ENCODE measurements at places on chromosomes 4 and X. TPM values are rescaled to one million over a fixed set of nuclear protein-coding genes. Genes with fewer than 3 reads are reported as not detected.

F11 gene
- 1.8 TPM for polyA plus RNA-seq

EDNRA gene
- polyA plus RNA-seq: 114 TPM

- no peak for DNase-seq
These were observed 450 bp downstream of the ACSL1 start for GRCh38 chr4:184825141-184825895.

DNA sequence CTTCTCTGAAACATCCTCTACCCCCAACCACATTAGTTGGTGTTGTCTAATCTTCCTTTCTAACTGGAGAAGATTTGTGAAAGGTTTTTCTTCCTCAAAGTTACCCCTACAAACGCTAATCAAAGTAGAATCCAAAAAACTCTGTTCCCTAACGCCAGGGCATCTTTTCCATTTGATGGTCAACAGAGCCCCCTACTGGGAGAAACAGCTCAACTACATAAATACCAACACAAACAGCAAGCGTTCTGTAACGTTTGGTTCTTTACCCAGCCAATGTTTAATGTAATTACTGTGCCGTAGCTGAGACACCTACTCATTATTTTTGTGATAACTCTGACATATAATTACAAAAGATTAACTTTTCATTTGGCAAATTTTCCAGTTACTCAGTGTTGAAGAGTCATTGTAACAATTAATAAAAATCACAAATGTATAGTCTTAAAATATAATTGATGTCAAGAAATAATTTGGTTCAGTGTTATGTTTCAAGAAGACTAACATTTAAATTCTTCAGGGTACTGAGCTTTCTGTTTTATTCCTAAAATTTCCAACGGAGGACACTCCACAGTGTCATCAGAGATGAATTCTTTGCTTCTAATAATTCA, 94.9 kb upstream of the TBC1D9 start:
- DNase-seq: no peak

- DNase-seq: no peak
These were observed at the start of gene PTCHD1 for GRCh38 chrX:23334848-23335599. Gene PTCHD1, plus strand, starts transcription at chrX:23334849. Its CDS starts 27 bp downstream, at chrX:23334876.

DNA sequence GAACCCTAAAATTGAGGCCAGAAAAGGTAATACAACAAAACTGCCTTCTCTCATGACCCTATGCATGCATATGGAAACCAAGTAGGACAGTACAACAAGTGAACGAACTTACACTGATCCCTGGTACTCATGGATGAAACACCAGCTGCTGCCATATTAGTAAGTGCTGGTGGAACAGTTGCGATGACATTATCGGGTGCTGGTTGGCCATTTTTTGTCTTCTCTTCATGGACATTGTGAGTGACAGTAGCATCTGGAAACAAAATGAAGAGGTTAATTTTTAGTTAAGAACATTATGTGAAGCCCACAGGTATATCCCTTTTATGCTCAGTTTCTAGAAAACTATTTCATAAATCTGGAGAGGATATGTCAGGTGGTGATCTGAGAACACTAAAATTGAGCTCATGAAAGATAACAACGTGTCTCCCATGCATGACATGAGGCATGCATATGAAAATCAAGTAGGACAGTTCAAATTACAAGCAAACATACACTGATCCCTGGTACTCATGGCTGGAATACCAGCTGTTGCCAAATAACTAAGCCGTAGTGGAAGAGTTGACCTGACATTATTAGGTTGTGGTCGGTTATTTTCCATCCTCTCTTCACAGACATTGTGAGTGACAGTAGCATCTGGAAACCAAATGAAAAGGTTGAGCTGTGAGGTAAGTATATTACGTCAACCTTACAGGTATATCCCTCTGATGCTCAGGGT, 74.2 kb upstream of the CT45A1 start:
- DNase-seq: no peak

DNA sequence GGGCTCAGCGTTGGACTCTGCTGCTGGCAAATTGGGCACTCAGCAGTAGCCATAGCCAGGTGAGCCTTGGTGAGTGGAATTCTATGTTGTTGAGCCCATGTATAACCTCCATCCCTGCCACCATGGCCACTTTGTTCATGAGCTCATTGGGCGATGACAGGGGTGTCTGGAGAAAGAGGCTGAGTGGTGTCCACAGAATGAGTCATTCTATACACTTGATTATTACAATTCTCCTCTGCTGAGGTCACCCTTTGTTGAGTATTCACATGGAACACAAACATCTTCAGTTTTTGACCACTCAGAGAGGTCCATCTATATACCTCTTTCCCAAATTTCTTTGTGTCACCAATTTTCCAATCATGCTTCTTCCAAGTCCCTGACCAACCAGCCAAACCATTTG, 1341.7 kb downstream of the PCDH7 start:
- no peak for DNase-seq

DNA sequence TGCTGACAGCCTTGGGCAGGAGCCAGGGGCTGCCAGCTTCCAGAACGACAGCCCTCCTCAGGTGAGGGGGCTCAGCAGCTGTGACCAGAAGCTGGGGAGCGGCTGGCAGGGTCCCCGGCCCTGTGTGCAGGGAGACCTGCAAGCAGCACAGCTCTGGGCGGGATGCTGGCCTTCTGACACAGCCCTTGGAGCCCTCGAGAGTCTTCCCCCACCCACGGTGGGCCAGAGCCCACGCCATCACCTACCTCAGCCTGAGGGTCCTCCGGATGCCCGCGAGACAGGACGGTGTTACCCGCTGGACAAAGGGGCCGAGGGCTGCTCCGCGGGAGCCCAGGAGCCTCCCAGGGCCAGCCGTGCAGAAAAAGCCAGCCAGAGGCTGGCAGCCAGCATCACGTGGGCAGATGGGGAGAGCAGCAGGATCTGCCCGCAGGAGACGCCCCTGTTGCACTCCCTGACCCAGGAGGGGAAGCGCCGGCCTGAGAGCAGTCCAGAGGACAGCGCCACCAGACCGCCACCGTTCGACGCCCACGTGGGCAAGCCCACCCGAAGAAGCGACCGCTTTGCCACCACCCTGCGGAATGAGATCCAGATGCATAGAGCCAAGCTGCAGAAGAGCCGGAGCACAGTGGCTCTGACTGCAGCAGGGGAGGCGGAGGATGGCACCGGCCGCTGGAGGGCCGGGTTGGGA, 71.8 kb upstream of the CLDN34 start:
- no peak for DNase-seq

DNA sequence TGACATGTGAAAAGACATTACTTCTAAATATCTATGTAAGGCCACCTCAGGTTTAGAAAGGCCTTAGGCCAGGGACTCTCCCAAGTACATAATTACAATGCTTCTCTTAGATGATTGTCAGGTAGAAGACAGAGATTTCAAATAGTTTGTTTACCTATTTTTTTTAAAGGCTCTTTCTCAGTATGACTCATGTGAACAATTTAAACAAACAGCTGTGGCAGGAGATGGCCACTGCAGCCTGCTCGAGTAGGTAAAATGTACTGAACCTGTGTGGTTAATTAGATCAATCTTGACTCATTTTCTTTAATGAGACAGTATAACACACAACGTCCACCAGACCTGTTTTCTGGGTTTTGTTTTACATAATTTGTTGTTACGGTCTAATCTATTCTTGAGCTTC, 50.2 kb downstream of the LEF1 start:
- no peak for DNase-seq

DNA sequence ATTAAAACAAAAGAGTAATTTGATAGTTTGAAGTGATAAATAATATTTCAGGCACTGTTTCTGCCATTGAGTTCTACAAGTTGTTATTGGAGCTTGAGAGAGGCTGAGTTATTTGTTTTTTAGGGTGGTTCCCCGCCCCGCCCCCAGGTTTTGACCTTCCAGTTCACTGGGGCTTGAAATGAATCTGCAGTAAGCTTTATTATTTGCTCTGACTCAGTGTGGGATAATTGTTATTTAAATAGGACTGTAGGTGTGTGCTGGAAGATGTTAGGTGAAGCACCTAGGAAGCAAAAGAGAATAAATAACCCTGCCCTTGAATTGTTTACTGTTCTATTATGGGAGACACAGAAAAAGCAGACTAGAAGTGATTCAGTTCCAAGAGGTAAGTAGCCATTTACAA, 81.2 kb upstream of the KCNIP4 start:
- DNase-seq: no peak

GRCh38 chr4:173917255-173917960, 366.1 kb downstream of the FBXO8 start:
- DNase-seq: no peak

GRCh38 chr4:39616651-39617050, 22.0 kb downstream of the SMIM14 start:
- DNase-seq: no peak
